ENCODE measurements at places on chromosomes 13 and 19.

- DNase-seq, result no peak
Observed at GRCh38 chr13:60645676-60646075, 248.7 kb downstream of the TDRD3 start.

DNA sequence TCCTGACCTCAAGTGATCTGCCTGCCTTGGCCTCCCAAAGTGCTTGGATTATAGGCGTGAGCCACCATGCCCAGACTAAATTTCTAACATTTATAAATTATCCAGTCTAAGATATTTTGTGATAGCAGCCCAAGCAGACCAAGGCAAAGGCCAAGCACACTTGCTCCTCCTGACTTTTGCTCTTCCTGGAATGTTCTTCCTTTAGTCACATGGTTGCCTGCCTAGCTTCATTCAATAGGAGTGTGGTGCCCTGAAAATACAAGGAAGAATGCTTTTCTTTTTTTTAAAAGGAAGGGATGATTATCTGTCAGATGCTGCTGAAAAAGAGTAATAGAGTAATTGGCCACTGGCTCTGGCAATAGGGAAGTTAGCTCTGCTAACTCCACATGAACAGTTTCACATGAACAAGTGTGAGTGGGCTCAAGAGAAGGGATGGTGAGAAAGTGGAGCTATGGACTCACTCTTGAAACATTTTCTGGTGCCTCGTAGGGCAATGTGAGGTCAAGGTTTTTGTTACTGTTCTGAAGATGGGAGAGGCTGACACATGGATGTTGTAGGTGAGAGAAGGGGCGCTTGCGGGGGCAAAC is 47.1 kb downstream of the USPL1 start:
- no peak for DNase-seq

DNA sequence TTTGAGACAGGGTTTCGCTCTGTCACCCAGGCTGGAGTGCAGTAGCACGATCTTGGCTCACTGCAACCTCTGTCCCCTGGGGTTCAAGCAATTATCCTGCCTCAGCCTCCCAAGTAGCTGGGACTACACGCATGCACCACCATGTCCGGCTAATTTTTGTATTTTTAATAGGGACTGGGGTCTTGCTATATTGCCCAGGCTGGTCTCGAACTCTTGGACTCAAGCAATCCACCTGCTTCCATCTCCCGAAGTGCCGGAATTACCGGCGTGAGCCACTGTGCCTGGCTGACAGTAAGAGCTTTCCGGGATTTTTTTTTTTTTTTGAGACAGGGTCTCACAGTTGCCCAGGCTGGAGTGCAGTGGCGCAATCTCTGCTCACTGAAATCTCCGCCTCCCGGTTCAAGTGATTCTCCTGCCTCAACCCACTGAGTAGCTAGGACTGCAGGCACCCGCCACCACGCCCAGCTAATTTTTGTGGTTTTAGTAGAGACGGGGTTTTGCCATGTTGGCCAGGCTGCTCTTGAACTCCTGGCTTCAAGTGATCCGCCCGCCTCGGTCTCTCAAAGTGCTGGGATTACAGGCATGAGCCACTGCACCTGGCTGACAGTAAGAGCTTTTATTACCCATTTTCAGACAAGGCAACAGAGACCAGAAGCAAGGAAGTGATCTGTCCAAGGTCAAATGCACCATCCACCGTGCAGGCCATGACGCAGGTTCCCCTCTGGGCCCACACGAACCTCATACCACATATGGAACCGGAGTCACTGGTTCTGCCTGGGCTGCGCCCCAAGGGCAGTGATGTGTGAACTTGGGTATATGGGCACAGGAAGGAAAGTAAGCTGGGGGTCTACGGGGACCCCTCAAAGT is 21.0 kb downstream of the RFX1 start:
- peak; percentile 50 for DNase-seq

- DNase-seq, result no peak
Observed at GRCh38 chr19:3073931-3074595, 11.8 kb upstream of the TLE5 start.

- no peak for DNase-seq
Observed at GRCh38 chr13:35252536-35253205, 223.8 kb downstream of the MAB21L1 start.

DNA sequence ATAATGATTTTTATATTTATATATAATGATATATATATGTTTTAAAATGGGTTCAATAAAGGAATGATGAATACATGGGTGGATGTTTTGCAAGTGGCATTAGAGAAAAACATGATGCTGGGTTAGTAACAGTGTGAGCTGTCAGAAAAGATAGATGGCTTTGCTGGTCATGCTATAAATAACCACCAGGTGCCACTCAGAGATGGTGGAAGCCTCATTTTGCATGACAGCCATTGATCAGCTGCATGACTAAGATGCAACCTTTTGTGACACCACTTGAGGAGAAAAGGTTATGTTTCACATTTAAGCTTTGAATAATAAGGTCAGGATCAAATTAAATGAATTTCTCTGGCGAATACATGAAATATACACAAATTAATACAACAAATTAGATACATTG is 737.7 kb downstream of the PCDH9 start:
- no peak for DNase-seq

DNA sequence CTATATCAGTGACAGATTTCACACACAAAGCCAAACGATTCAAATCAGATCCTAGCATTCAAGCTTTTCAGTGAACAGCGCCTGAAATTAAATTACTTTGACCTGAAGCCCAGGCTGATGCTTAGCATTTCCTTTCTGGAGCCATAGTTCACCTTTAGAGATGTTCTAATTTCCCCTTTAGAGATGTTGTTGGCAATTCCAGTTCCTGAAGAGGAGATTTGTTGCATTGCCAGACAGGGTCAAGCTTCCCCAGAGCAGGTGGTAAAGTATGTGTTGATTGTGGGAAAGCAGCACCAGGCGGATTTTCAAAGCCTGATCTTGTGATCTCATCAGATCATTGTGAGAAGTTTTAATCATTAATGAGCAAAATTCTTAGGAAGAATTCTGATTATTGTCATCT is 609.8 kb upstream of the KLF12 start:
- no peak for DNase-seq

DNA sequence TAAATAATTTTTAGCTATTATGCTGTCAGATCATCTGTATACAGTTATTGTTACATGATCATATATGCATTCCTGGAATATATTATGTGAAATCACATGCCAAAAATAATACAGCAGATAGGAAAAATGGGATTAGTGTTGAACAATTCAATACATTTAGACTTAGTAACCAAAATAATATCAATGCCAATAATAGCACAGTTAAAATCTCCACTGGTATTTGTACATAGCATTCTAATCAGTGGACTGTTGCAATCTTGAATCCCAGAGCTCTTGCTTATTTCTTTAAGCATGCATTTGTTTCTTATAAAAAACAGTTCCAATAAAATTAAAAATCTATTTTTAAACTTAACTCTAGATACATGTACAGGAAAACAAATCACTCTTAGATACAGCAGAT is 2772.2 kb downstream of the PCDH9 start:
- DNase-seq, result no peak

DNA sequence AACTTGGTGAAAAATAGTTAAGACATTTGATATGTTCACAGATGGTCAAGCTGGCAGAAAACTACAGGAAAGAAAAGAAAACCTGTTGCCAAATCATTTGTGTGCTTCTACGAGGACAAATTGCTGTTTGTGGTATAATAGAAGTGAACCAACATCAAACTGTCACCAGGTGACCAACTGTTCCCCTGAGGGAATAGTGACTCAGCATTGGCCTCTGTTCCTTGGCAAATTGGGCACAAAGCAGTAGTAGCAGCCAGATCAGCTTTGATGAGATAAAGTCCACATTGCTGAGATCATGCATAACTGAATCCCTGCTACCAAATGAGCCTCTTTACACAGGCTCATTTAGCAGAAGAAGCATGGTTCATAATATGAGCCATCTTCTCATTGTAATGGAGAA is 103.5 kb downstream of the POSTN start:
- DNase-seq, result no peak

- DNase-seq, result no peak
Observed at GRCh38 chr19:46723471-46723870, 6.6 kb upstream of the PRKD2 start.

DNA sequence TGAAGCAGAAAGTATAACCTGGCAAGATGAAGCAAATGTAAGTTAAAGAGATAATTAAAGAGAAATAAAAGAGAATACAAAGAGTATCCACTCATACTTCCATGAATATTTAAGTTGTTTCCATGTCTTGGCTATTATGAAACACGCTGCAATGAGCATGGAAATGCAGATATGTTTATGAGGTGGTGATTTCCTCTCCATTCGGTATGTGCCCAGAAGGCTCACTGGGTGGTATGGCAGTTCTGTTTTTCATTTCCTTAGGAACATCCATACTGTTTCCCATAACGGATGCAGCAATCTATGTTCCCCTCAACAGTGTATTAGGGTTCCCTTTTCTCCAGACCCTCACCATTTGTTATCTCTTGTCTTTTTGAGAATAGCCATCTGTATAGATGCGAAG is 272.6 kb upstream of the SOX21 start:
- DNase-seq, result no peak

- DNase-seq, result no peak
Observed at GRCh38 chr13:114155926-114156883, 22.9 kb upstream of the CFAP97D2 start.

GRCh38 chr19:5130371-5131030 is 161.6 kb downstream of the KDM4B start:
- DNase-seq, result peak; percentile 56

- DNase-seq, result no peak
Observed at GRCh38 chr13:79830945-79831344, 350.0 kb downstream of the NDFIP2 start.

DNA sequence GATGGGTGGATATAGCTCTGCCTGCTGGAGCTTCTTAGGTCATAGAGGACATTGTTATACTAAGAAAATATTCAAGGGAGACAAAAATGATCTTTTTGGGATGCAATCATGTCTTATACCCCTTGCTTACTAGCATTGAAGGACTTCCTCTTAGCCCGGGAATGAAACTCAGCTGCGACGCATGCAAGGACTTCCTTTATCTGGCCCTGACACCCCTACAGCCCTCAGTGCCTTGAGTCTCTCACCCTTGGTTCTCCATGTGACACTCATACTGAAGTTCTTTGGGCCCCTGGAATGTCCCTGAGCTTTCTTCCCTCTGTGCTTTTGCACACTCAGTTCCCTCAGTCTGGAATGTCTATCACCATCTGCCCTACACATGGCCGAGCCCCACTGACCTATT is 72.5 kb upstream of the MTIF3 start:
- no peak for DNase-seq

DNA sequence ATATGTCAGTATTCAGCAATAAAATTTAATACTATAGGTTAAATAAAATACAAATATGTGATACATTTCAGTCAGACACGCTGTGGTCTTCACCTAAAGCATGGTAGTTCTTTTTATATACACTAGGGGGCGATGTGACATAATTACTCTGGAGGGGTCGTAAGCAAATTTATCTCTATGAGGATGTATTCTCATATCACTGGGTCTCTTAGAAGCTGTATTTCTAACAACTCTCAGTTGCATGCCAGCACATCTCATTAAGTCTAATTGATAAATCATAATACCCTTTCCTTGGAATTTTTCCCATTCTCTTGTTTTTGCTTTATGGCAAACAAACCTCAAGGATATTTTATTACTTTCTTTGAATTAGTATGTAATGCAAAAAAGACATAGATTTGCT is 3.9 kb upstream of the PCDH17 start:
- no peak for DNase-seq

GRCh38 chr19:18788529-18789421 is 2.3 kb downstream of the COMP start:
- no peak for DNase-seq

GRCh38 chr13:98941536-98941935 is 36.3 kb downstream of the DOCK9 start:
- no peak for DNase-seq

DNA sequence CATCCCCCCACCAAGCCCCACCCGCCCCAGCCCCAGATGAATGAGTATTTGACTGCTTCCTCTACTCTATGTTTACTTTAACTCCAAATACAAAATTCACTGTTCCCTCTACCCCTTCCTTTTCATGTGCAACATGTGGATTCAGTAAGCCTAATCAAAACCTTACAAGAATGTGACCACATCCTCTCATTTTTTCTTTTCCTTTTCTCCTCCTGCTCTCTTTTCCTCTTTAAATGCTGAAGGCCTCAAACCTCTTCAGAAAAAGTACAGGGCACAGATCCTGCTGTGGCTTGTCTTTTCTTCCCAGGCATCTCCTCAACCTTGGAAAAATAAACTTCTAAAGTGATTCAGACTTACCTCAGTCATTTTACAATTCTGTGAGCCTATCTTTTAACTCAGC is 119.0 kb downstream of the MYCBP2 start:
- no peak for DNase-seq

- DNase-seq, result no peak
Observed at GRCh38 chr13:19657872-19658591, 24.6 kb downstream of the MPHOSPH8 start.

- DNase-seq, result no peak
Observed at GRCh38 chr19:1360818-1361461, 22.8 kb upstream of the NDUFS7 start.

DNA sequence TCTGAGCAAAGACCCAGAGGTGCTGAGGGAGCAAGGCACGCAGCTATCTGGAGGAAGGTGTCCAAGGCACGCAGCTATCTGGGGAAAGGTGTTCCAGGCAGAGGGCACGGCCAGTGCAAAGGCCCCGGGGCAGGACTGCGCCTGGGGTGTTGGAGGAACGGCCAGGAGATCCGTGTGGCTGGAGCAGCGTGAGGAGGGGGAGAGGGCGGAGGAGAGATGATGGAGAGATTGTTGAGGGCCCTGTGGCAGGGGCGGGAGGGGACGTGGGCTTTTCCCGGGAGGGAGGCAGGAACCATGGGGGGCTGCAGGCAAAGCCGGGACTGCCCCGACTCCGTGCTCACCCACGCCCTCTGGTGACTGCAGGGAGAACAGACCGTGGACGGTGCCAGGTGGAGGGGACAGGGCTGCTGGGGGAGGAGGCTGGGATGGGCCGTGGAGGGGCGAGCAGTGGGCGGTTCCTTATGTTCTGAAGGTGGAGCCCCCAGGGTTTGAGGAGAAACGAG is 13.3 kb upstream of the MISP start:
- peak; percentile 60 for DNase-seq

- no peak for DNase-seq
Observed at GRCh38 chr13:80751854-80752253, 410.9 kb upstream of the SPRY2 start.

GRCh38 chr19:21848706-21849105 is 12.7 kb upstream of the ZNF43 start:
- DNase-seq, result no peak

GRCh38 chr19:33703821-33704220 is 82.1 kb downstream of the CHST8 start:
- DNase-seq, result no peak

DNA sequence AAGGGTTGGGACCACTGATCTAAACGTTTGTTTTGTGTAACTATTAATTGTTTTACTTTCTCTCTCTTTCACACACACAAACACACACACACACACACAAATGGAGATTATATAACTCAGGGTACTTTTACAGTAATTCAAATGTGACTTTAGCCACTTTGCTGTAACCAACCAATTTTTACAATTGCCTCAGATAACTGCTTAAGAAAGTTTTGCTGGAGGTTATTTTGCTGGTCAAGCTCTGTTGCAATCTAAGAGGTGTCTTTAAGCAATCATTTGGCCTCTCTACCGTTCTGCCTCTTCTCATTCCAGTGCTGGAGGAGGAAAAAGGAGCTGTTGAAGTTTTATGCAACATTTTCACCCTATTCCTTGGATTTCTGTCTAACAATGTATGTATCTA is 63.0 kb downstream of the TBC1D4 start:
- DNase-seq, result no peak
